ENCODE measurements at places on chromosomes 12 and 14.
A peak's percentile ranks its signal among the peaks of the same experiment; 100 is the strongest.

DNA sequence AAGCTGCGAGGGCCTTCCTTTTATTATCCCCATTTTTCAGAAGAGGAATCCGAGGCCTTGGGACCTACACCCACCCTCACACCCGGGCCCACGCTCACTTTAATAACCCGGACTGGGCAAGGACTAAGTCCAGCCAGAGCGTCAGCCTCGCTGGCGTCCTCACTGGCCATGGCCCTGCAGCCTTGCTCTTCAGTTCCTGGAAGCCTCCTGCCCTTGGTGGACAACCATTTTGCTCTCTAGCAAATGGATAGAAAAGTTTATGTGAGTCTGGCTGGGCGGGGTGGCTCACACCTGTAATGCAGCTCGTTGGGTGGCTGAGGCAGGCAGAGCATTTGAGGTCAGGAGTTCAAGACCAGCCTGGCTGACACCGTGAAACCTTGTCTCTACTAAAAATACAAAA lies 9.8 kb downstream of the RTL1 start:
- no peak for DNase-seq

- DNase-seq = no peak
Measured at GRCh38 chr12:69095765-69096477, 143.4 kb upstream of the CPSF6 start.

GRCh38 chr12:15355766-15356165 lies 33.5 kb downstream of the PTPRO start:
- no peak for DNase-seq

DNA sequence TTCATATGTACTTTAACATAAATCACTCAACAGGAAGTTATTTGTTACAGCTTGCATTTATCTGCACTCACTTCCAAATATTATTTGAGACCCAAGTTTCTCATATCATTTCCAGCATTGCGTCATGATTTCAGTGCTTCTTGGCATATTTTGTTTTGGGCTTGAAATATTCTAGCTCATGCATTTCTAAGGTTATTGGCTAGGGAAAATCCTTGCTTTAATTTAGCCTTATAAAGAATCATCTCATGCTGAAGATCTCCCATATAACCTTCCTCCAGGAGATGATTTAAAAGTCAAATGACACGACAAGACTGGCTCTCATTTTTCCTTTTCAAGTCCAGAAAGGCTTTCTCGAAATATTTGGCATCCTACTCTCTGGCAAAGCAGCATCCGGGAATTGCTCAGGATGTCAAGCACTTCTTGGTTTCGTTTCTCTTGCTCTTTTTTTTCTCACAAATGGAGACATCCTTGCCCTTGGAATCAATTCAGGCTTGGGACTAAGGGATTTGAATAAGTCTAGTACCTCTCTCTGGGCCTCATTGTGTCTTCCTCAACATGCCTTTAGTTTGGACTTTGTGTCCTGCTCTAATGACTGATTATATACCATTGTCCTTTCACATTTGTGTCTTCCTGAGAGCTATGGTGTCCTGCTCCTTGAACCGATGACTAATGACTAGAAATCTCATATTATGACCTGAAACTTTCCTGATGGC lies 295.0 kb downstream of the RMST start:
- no peak for DNase-seq

- peak; percentile 80 for DNase-seq
Measured at GRCh38 chr14:91399868-91400640, 17.6 kb downstream of the CCDC88C start.

- DNase-seq = no peak
Measured at GRCh38 chr12:77231501-77231918, 166.1 kb upstream of the E2F7 start.

GRCh38 chr14:100522616-100523099 lies 64.6 kb downstream of the BEGAIN start:
- peak; percentile 73 for DNase-seq

DNA sequence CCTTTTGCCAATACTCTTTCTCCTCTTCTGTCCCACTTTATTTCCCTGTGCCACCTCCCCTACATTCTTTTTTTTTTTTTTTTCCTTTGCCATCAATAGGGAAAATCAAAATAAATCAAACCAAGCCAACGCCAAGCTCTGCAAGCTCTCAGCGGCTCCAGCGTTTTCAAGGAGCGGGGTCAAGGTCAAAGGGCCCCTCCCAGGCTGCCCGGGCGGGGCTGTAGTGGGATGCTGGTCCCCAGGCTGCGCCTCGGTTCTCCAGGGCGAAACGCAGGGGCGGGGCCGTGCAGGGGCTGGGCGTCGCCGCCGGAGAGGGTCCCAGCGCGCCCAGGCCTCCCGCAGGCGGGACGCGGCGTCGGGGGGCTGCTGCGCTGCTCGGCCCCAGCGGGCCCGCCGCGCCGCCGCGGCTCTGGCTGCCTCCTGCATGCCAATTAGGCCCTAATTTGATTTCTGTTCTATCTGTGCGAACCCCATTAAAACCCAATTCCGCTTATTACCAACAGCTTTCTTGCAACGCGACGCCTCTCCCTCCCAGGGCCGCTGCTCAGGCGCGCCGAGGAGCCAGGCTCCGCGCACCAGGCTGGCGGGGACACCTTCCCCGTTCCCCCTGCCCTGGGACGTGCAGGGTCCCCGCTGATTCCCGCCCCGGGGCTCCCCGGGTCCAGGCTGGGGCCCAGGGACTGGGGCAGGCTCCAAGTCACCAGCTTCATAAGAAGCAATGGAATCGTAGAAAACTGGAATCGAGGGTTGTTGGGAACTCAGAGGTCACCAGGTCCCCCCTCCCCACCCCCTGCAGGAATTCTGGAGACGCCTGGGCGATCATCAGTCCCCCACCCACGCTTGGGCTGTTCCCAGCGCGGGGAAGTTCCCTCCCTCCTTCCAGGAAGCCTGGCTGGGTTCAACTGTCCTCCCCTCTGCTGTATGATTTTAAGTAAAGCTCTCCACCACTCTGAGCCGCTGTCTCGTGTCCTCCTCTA lies 50.7 kb upstream of the MAP1LC3B2 start:
- peak; percentile 90 for DNase-seq

- DNase-seq = no peak
Measured at GRCh38 chr12:30706476-30706875, 10.8 kb upstream of the IPO8 start.

GRCh38 chr14:57735276-57735675 lies 130.6 kb downstream of the SLC35F4 start:
- no peak for DNase-seq

DNA sequence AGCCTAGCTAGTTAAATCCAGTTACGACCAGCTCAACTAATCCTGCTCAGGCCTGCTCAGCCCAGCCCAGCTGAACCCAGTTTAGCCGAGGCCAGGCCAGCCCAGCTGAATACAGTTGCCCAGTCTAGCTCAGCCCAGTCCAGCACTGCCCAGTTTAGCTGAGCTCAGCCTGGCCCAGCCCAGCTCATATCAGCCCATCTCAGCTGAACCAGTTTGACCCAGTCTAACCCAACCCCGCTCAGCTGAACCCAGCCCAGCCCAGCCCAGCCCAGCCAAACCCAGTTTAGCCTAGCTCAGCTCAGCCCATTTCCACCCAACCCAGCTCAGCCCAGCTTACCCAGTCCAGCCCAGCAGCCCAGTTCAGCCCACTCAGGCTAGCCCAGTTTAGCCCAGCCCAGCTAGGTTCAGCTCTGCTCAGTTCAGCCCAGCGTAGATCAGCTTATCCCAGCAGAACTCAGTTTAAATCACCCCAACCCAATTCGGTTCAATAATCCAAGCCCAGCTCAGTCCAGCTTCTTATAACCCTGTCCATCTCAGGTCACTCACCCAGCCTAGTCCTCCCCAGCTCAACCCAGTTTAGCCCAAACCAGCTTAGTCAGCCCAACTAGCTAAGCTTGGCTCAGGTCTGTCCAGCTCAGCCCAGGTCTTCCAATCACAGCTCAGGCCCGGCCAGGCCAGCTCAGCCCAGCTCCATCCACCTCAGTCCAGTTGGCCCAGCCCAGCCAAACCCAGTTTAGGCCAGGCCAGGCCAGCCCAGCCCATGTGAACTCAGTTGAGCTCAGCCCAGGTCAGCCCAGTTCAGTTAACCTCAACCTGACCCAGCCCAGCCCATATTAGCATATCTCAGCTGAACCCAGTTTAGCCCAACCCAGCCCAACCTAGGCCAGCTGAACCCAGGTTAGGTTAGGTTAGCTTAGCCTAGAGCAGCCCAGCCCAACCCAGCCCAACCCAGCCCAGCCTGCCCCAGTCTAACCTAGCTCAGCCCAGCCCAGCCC lies 76.7 kb downstream of the TMEM121 start:
- DNase-seq = no peak

DNA sequence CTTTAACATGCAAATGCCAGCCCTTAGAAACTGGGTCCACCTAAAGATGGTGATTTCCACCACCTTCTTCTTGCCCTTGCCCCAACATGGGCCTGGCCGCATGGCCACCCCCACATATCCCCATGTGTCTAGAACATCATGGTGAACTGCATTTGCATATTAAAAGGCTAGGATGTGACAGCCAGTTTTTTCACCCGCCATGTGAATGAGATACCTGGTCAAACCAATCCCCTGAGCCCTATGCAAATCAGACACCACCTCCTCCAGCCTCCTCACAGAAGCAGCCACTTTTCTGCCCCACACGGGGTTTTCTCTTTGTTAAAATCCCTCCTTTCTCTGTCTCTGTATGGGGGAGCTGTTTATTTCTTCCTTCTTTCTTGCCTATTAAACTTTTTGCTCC lies 1322.5 kb downstream of the FSCB start:
- DNase-seq = no peak

DNA sequence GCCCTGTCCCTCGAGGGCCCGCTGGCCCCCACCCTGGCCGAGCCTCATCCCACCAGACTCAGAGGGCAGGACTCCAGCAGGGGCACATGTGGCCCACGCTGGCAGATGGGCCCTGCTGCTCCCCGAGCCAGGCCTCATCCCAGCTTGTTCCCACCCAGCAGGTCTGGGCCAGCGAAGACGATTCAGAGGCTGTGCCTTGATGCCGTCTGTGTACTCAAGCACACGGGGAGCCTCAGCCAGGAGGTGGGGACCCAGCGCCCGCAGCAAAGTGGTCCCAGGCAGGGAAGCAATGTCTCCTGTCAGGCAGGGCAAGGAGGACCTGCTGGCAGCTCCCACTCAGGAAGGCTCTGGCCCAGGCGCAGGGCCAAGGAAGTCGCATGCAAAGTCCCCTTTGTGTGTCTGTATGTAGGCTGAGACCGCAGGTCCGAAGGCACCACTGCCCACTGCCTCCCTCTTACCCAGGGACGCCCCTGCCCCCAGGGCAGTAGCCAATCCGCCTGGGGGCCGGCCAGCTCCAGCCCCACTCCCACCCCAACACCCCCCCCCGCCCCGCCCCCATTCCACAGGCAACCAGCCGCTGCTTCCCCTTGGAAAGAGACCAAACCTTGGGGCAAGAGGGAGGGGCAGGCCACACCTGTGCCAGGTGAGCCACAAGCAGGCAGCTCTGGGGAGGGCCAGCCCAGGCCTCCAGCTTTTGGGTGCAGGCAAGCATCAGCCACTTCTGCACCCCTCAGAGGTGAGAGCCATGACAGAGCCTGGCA lies 9.4 kb downstream of the DEGS2 start:
- peak; percentile 67 for DNase-seq

GRCh38 chr12:50659690-50660424 lies 104.0 kb upstream of the ATF1 start:
- DNase-seq = no peak

GRCh38 chr12:47078733-47079467 lies 521 bp upstream of the PCED1B start:
- DNase-seq = peak; percentile 22

- DNase-seq = peak; percentile 48
Measured at GRCh38 chr14:92747701-92748258, 647 bp downstream of the LGMN start.

GRCh38 chr12:98456576-98457573 lies 58.5 kb upstream of the TMPO start:
- peak; percentile 89 for DNase-seq
